Fibroblast of lung (primary cell): ENCODE measurements at places on chromosomes 5 and 9. TPM values are rescaled to one million over a fixed set of nuclear protein-coding genes. Genes with fewer than 3 reads are reported as not detected.

The ARHGAP26 gene
- total RNA-seq, result 4.4 and 6.8 TPM in 2 replicates

The JAK2 gene
- total RNA-seq, result 13.4 TPM in 2 replicates

The JAKMIP2 gene
- 0.51 and 1.3 TPM in 2 replicates for total RNA-seq

The WDR31 gene
- 3.1 and 4.0 TPM in 2 replicates for total RNA-seq

DNA sequence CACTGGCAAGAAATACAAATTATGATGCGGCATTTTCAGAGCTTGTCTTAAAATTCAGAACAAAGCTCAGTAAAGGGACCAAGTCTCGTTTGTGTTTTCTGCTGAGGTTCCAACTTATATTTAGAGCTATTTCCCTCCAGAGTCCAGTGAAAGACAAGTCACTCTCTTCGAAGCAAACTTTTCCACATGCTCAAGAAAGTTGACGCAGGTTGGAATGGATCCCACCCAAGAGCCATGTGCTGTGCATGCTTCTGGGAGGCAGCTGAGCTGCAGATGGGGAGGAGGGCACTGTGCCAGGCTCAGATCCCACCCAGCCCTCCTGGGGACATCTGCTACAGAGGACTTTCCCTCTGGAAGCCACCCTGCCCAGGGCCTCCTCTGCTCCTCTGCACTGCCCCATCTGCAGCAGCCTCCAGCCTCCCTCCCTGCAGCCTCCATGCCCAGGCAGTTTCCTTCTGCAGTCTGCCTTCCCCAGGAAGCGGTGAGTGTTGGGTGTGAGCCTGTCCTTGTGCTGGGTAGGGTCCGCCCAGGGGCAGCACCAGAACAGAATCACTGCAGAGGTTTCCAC is 75.3 kb downstream of the COL23A1 start:
- H3K27ac ChIP-seq, result no peak overlapping the region
- no peaks in the 10 kb centered on the region for H3K4me1 ChIP-seq
- no peaks in the 10 kb centered on the region for H3K27me3 ChIP-seq
- H3K36me3 ChIP-seq, result no peaks in the 10 kb centered on the region
- no peak for DNase-seq
- H3K4me3 ChIP-seq, result no peak overlapping the region

- H3K27ac ChIP-seq, result no peak overlapping the region
- no peaks in the 10 kb centered on the region for H3K27me3 ChIP-seq
- no peaks in the 10 kb centered on the region for H3K36me3 ChIP-seq
These were observed 141.8 kb downstream of the PRKACG start for GRCh38 chr9:68872026-68872501.

DNA sequence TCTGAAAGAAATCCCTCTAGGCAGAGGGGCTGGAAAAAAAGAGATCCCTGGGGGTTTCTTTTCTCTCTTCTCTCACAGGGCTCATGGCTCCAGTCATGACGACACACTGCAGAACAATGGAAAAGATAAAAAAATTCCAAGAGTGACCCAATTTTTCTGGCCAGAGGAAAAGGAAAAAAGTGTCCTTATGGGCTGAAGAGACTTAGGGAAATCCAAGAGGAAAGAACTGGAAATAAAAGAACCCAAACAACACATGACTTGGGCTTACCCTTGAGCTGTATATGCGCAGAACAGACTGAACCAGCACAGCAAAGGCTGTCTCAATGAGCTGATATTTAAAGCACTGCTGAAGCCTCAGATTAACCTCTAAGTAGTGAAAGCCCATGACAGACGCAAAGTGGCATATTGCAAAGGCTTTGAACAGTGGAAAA is 102.4 kb downstream of the SMIM23 start:
- no peaks in the 10 kb centered on the region for H3K36me3 ChIP-seq
- no peak for DNase-seq
- H3K4me1 ChIP-seq, result no peaks in the 10 kb centered on the region
- H3K27ac ChIP-seq, result no peak overlapping the region

DNA sequence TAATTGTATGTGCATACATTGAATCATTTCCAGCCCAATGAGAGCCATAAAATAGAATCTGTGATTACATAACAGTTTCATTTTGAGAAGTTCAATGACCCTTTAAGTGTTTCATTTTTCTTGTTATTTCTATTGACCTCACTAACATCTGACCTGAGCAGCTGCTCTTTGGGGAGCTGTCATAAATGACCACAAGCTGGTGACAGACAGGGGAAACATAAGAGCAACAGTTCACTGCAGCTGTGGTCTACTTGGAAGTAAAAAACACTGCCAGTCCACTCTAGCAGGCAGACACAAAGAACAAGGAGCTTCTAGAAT is 265.4 kb downstream of the DTWD2 start:
- H3K4me3 ChIP-seq, result no peak overlapping the region
- no peaks in the 10 kb centered on the region for H3K4me1 ChIP-seq
- H3K36me3 ChIP-seq, result no peaks in the 10 kb centered on the region
- no peak for DNase-seq
- no peak overlapping the region for H3K27ac ChIP-seq

- no peak overlapping the region for H3K27ac ChIP-seq
- no peak overlapping the region for H3K4me3 ChIP-seq
- DNase-seq, result peak; percentile 83
- H3K27me3 ChIP-seq, result peaks cover 5% of the 10 kb centered on the region
- no peaks in the 10 kb centered on the region for H3K36me3 ChIP-seq
- H3K4me1 ChIP-seq, result no peaks in the 10 kb centered on the region
These were observed 74.6 kb upstream of the CPLX2 start for GRCh38 chr5:175796536-175797499.

DNA sequence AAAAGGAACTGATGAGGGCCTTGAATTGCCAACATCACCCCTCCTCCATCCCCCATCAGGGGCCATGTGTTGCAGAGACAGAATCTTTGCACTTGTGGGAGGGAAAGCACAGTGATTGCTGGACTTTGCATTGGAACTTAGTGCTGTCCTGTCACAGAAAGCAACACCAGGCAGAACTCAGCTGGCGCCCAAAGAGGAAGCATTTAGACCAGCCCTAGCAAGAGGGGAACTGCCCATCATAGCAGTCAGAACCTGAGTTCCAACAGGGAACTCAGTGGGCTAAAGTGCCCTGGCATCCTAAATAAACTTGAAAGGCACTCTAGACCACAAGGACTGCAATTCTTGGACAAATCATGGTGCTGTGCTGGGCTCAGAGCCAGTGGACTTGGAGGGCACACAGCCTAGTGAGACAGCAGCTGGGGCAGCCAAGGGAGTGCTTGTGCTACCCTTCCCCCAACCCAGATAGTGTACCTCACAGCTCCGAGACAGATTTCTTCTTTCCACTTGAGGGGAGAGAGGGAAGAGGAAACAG is 128.1 kb downstream of the ACTL7B start:
- H3K27ac ChIP-seq, result no peak overlapping the region
- H3K4me3 ChIP-seq, result no peak overlapping the region
- H3K27me3 ChIP-seq, result no peaks in the 10 kb centered on the region
- H3K36me3 ChIP-seq, result no peaks in the 10 kb centered on the region
- H3K4me1 ChIP-seq, result no peaks in the 10 kb centered on the region
- DNase-seq, result no peak

DNA sequence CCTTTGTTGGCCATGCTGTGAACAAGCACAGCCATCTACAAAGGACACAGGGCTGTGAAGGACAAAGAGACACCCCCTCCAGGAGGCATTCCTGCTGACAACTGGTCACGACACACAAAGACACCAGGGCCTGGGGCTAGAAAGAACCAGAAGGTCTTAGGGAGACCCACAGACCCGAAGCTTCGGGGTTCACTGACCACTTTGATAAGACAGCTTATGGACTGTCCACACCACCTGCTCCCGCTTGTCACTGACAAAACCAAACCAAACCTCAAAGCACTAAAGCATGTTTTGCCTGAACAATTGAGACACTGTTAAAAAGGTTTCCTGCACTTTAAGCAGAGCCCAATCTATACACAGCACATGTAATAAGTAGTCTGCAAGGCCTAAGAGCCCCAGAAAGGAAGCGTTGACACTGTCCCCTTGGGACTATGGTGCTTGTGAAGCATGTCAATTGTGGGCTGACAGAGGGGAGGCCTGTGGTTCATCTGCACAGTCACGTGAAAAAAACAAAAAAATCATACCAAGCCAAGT is 185.0 kb downstream of the GAPVD1 start:
- H3K4me1 ChIP-seq, result peaks cover 4% of the 10 kb centered on the region
- no peak overlapping the region for H3K4me3 ChIP-seq
- peaks cover 1% of the 10 kb centered on the region for H3K36me3 ChIP-seq
- no peak for DNase-seq
- H3K27ac ChIP-seq, result no peak overlapping the region

DNA sequence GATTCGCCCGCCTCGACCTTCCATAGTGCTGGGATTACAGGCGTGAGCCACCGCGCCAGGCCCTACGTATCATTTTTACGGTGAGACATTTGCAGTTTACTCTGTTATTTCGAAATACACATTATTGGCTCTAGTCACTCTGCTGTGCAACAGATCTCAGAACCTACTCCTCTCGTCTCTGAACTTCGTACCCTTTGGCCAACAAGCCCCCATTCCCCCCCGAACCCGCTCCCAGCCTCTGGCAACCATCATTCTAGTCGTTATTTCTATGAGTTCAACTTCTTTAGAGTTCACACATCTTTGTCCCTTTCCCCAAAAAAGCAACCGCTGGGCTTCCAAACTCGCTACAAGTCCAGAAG is 735 bp downstream of the PTGR1 start:
- H3K4me1 ChIP-seq, result peaks cover 2% of the 10 kb centered on the region
- H3K36me3 ChIP-seq, result peaks cover 7% of the 10 kb centered on the region
- H3K27ac ChIP-seq, result peak overlapping the region; percentile 81
- peak; percentile 44 for DNase-seq
- no peaks in the 10 kb centered on the region for H3K27me3 ChIP-seq
